Hematopoietic multipotent progenitor cell treated with erythropoietin and hydrocortisone succinate and interleukin-3 and kit ligand, for 6 days (in vitro differentiated cells): ENCODE measurements at places on chromosomes 16 and 17.

DNA sequence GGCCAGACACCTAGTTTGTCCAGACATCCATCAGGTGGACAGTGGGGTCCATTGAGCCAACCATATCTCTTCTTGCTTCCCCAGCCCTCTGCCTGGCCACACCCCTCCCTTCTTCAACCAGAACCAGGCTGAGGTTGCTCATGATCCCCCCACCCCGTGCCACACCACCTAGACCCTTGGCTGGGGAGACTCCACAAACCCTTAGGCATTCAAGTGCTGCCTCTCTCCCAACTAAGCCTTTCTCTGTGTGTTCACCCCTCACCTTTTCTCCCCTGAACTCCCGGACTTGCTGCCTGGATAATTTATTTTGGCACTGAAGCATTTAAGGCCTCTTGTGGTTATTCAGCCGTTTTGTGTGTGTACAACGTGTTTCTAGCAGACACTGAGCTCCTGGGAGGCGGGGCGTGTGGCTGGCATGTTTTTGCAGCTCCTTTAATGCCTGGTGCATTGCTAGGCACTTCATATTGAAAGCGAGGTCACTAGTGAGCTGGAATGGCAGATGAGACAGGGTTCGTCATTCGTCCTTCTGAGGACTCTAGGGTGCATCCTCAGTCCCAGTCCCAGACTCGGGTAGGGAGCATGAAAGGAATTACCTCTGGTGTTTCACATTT is 28.7 kb downstream of the CACNA1G start:
- no peak for DNase-seq

- peak; percentile 61 for DNase-seq
Observed at GRCh38 chr17:2929881-2930533, 133.4 kb downstream of the OR1D5 start.

- DNase-seq: no peak
Observed at GRCh38 chr17:34622862-34623623, 43.7 kb downstream of the TMEM132E start.

- no peak for DNase-seq
Observed at GRCh38 chr17:81681672-81682071, 1.9 kb downstream of the ARL16 start.

DNA sequence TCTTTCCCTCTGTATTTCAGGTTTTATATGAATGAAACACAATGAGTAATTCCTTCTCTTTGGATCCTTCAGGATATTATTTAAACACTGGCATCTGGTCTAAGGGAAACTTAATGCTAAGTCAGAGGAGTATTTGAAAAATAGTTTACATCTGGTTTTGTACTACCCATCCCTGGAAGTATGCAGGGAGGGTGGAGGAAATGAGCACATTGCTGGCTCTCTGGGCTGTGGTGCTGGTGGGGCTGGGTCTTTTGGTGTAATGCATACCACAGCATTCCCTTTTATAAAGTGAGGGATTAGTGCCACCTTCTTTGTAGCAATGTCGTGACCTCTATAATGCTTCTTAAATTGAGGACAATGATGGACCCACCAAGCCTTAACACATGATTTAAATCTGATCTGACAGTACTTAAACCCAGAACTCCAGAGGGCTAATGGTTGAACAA is 105.5 kb upstream of the AXIN2 start:
- no peak for DNase-seq

GRCh38 chr16:70320121-70320520 is 21.1 kb downstream of the DDX19B start:
- DNase-seq: no peak

GRCh38 chr16:48605518-48606110 is 4.4 kb downstream of the N4BP1 start:
- DNase-seq: no peak

- no peak for DNase-seq
Observed at GRCh38 chr16:75387951-75388350, 45.4 kb downstream of the CFDP1 start.

DNA sequence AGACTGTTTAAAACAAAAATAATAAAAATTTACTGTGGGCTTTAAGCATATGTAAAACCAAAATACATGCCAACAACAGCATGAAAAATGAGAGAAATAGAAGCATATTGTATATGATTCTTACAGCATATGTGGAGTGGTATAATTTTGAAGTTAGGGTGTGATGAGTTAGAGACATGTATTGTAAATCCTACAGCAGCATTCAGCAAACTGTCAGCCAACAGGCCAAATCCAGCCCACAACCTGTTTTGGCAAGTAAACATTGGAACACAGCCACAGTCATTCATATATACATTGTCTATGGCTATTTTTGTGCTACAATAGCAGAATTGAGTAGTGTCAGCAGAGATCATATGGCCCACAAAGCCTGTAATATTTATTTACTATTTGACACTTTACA is 42.3 kb downstream of the ZNF18 start:
- DNase-seq: no peak

DNA sequence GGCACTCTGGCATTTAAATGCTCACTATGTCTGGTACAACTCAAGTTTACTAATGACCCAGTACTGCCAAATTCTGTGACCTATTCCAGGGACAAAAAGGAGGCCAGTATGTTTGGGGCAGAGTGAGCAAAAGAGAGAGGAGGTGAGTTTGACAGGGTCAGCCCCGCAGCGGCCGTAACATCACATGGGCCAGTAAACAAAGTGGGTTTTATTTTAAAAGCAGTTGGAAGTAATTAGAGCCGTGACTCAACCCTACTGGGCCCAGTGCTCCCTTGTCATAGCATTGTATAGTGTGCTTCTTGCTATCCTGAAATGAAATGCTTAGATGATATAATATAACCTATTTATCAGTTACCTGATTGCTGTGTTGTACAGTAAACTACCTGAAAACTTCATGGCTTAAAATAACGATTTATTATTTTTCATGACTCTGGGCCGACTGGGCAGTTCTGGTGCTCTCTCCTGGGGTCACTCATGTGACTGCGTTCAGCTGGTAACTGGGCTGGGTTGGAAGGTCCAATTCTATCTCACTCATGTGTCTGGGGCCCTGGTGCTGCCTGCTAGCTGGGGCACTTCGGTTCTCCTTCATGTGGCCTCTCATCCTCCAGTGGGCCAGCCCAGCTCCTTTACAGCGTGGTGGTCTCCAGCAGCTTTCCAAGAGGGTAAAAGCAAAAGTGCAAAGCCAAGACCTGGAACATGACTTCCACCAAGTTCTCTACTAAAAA is 27.4 kb downstream of the IQCK start:
- DNase-seq: no peak

DNA sequence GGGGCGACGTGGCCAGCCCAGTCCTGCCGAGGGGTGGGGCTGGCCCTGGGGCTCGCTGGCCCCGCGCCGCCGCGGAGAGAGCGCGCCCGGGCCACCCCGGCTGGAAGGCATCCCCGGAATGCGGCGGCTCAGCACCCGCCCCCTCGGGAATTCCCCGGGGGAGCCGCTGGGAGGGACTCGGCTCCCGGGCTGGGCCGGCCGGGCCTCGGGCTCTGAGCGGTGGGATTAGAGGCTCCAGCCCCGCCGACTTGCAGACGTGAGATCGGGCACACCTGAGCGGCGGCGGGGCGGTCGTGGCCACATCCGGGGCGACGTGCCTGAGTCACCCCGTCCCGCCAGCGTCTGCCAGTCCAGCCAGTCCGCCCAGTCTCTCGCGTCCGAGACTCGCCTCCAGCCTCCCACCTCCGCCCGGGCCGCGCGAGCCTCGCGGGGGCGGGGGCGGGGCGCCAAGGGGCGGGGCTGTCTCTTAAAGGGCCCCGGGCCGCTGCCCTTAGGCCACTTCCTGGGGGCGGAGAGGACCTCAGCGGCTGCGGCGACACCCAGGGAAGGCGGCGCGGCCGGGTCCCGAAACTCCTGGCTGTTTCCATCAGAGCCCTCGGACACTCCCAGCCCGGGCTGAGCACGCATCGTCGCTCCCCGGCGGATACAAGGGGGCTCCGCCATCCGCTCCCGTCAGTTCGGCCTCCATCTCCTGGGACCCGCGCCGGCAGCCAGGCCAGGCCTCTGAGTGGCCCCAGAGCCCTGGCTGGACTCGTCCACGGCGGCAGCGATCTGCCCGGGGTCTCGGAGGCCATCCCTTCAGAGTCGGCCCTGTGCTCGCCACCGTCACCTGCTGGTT is at the start of gene KCTD11:
Gene KCTD11, plus strand, starts transcription at position 498 of the 838 bp plus-strand sequence.
- DNase-seq: peak; percentile 83

- no peak for DNase-seq
Observed at GRCh38 chr16:28276301-28276700, 16.0 kb upstream of the SBK1 start.

DNA sequence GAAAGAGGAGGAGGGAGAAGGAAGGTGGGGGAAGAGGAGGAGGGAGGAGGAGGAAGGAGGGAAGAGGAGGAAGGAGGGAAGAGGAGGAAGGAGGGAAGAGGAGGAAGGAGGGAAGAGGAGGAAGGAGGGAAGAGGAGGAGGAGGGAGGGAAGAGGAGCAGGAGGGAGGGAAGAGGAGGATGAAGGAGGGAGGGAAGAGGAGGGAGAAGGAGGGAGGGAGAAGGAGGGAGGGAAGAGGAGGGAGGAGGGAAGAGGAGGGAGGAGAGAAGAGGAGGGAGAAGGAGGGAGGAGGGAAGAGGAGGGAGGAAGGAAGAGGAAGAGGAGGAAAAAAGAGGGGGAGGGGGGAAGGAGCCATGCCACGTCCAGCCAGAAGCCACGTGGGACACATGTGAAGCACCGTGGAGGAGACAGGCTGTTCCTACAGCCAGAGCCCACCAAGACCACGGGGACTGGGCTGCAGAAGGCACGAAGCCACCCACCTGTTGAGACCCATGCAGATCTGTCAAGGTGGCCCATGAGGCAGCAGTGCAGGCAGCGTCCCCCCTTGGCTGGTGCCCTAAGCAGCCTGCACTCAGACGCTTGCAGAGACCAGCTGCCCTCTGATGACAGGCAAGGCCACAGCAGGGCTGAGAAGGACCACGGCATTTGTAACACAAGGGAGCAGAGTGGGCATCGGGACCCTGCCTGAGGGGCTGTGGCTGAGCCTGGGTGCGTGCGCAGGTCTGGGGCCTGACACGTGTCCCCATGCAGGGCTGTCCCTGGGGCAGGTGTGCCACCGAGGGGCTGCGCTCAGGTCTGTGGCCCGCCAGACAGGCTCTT is 10.3 kb downstream of the NDUFAF8 start:
- DNase-seq: no peak

DNA sequence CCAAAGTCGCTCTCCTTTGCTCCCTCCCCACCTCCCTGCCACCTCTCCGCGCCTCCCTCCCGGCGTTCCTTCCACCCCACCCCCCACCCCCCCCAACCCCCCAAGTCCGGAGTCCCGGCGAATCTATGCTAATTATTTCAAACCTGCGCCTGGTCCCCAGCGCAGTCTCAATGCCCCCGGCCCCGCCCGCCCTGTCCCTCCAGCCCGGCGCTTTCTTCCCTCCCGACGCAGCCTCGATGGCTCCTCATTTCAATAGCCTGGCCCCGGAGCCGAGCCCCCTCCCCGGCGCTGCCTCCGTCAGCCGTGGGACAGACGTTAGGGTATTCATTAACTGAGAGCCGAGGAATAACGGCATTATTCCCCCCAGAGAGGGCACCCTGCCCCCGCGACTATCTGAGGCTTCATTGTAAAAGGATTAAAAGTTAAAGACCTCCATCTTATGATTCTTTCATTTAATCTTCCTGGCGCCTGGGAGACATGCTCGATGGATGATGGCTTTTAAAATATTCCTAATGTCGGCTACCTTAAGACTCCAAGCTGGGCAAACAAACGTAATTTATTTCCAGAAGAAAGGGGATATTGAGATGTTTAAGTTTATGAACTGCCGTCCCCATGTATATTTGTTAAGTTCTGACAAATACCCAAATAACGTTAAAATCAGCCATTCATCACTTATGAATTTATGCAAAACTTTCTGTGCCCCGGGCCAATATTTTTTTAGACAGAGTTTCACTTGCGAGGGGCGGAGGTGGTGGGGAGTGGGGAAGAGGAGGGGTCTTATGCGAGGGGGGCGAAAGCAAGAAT is 3.4 kb downstream of the NOG start:
- DNase-seq: no peak

DNA sequence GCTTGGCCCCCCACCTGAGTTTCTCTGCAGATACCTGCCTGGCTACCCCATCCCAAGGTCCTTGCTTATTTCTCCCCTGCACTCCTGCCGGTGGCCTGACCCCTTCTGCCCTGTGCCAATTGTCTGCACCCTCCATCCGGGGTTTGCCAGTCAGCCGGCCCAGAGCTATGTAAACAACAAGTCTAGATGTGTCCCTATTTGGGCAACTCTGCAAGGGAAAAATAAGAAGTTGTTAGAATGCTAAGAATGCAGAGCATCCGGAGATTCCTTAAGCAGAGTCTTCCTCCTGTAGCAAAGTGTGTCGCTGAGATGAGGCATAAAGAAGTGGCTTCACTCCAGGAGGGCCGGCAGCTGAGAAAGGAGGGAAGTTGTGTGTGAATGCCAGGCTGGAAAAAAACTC is 46.6 kb downstream of the RGS9 start:
- no peak for DNase-seq

GRCh38 chr17:66638707-66639479 is 196.0 kb upstream of the CACNG5 start:
- DNase-seq: no peak

DNA sequence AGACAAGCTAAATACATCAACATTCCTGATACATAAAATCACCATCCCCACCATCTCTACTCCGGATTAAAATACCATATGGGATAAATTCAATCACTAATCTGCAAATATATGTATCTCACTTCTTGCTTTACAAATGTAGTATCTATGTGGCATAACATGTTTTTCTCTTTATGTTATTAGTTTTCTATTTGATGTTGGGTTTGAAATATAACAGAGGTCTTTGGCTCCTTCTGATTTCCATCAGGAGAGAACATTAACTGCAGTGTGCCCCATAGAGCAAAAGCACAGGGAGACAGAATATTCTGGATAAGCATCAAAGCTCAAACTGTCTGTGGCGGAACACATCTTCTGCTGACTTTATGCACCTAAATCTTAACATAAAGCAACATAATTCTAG is 547.2 kb upstream of the CDH8 start:
- no peak for DNase-seq

GRCh38 chr17:78883089-78883532 is 19.9 kb downstream of the CEP295NL start:
- DNase-seq: peak; percentile 63

DNA sequence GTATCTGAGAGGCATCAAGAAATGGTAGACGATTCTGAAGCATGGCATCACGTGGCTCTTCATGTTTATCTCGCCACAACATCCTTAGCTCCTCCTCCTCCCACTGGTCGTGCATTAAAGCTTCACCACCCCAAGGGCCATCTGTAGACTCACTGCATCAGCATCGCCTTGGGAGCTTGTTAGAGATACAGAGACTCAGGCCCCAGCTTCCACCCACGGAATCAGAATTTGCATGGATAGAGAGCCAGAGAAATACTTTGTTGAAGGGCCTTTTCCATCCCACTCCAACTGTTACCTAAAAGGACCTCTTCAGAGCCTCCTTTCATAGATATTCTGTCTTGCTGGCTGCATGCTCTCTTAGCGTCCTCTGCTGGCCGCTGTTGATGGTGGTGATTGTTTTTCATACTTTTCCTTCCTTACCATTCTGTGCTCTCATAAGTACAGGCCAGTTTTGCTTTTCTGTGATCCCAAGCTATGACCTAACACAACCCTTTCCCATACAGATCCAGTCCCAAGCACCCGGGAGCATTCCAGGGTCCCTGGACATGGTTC is 1049.4 kb upstream of the EEF2KMT start:
- DNase-seq: no peak

- DNase-seq: peak; percentile 28
Observed at GRCh38 chr17:17763734-17764133, 73.1 kb downstream of the SREBF1 start.
